ENCODE measurements at places on chromosomes 12 and 14. TPM values are rescaled to one million over a fixed set of nuclear protein-coding genes. Genes with fewer than 3 reads are reported as not detected.

Gene INHBC
- total RNA-seq, result not detected

DNA sequence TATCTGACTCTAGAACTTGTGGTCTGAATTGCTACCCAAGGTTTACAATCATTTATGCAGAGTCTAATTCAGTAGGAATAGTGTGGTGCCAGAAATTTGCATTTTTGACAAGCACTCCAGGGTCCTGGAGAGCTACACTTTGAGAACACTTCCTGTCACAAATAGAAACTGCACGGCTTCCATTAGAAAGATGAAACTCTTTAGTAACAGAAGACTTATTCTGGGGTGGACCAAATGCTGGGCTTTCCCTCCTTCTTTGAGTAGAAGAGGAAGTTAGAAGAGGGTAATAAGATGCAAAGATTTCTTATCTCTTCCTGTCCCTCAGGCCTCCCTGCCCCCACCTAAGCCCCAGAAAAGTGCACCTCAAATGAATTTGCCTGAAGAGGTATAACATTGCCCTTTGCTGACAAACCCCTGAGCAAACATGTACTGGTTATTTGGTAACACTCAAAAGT lies 28.4 kb downstream of the DGLUCY start:
- H3K27me3 ChIP-seq, result no peaks in the 10 kb centered on the region
- no peaks in the 10 kb centered on the region for H3K36me3 ChIP-seq
- no peak for DNase-seq
- H3K4me1 ChIP-seq, result no peaks in the 10 kb centered on the region

Gene KRT3
- total RNA-seq, result not detected

- H3K27ac ChIP-seq, result no peak overlapping the region
- no peaks in the 10 kb centered on the region for H3K4me1 ChIP-seq
- H3K27me3 ChIP-seq, result no peaks in the 10 kb centered on the region
- no peak overlapping the region for H3K4me3 ChIP-seq
Measured at GRCh38 chr14:34029921-34030334, 79.1 kb upstream of the EGLN3 start.

- no peak overlapping the region for H3K4me3 ChIP-seq
- H3K36me3 ChIP-seq, result no peaks in the 10 kb centered on the region
- no peak overlapping the region for H3K27ac ChIP-seq
- no peaks in the 10 kb centered on the region for H3K4me1 ChIP-seq
- no peak for DNase-seq
Measured at GRCh38 chr12:80679346-80680131, 27.9 kb upstream of the MYF6 start.

Gene TAS2R30
- total RNA-seq, result 8.6 TPM

Gene BRI3BP
- total RNA-seq, result 3.6 TPM

GRCh38 chr12:80441921-80442320 lies 2.1 kb upstream of the PTPRQ start:
- no peak overlapping the region for H3K4me3 ChIP-seq
- no peak overlapping the region for H3K27ac ChIP-seq
- peaks cover 2% of the 10 kb centered on the region for H3K4me1 ChIP-seq
- no peaks in the 10 kb centered on the region for H3K36me3 ChIP-seq
- no peaks in the 10 kb centered on the region for H3K27me3 ChIP-seq

GRCh38 chr12:119457271-119457670 lies 122.7 kb downstream of the CCDC60 start:
- H3K36me3 ChIP-seq, result no peaks in the 10 kb centered on the region
- H3K27me3 ChIP-seq, result peaks cover 4% of the 10 kb centered on the region
- H3K4me3 ChIP-seq, result no peak overlapping the region
- H3K27ac ChIP-seq, result no peak overlapping the region
- no peaks in the 10 kb centered on the region for H3K4me1 ChIP-seq

Gene ANKRD52
- total RNA-seq, result 37.9 TPM

Gene AQP6
- 0.39 TPM for total RNA-seq

Gene GSC
- 1.3 TPM for total RNA-seq

Gene EML1
- total RNA-seq, result 62.0 TPM

GRCh38 chr12:32897687-32898573 lies 1.4 kb upstream of the PKP2 start:
- H3K36me3 ChIP-seq, result no peaks in the 10 kb centered on the region
- no peaks in the 10 kb centered on the region for H3K27me3 ChIP-seq
- H3K27ac ChIP-seq, result no peak overlapping the region

- H3K36me3 ChIP-seq, result no peaks in the 10 kb centered on the region
- H3K27ac ChIP-seq, result no peak within 1 kb of the TSS
- H3K4me1 ChIP-seq, result no peaks in the 10 kb centered on the region
- peak within 1 kb of the TSS; percentile 45 for H3K4me3 ChIP-seq
Measured at GRCh38 chr14:60648934-60649874, at the start of gene SIX1. TSS of gene SIX1 (minus strand) at chr14:60649477. CDS start at chr14:60649189, 288 bp downstream.

Gene GARIN6
- total RNA-seq, result not detected

- H3K27me3 ChIP-seq, result no peaks in the 10 kb centered on the region
- no peak overlapping the region for H3K4me3 ChIP-seq
- no peaks in the 10 kb centered on the region for H3K4me1 ChIP-seq
- no peaks in the 10 kb centered on the region for H3K36me3 ChIP-seq
Measured at GRCh38 chr14:71290960-71291466, 383.8 kb downstream of the PCNX1 start.

Gene DUSP6
- 94.6 TPM for total RNA-seq

Gene HHIPL1
- 2.5 TPM for total RNA-seq

GRCh38 chr14:98754343-98755020 lies 517.5 kb downstream of the BCL11B start:
- no peak for DNase-seq
- no peak overlapping the region for H3K4me3 ChIP-seq
- H3K36me3 ChIP-seq, result no peaks in the 10 kb centered on the region
- H3K27ac ChIP-seq, result no peak overlapping the region
- no peaks in the 10 kb centered on the region for H3K4me1 ChIP-seq
- H3K27me3 ChIP-seq, result no peaks in the 10 kb centered on the region

- no peaks in the 10 kb centered on the region for H3K27me3 ChIP-seq
- no peaks in the 10 kb centered on the region for H3K4me1 ChIP-seq
Measured at GRCh38 chr12:71746974-71747611, 7.6 kb upstream of the RAB21 start.

Gene ADSS1
- total RNA-seq, result 44.8 TPM

Gene NUP107
- 36.0 TPM for total RNA-seq

- no peaks in the 10 kb centered on the region for H3K27me3 ChIP-seq
- no peak overlapping the region for H3K4me3 ChIP-seq
- no peaks in the 10 kb centered on the region for H3K36me3 ChIP-seq
- DNase-seq, result no peak
- peaks cover 7% of the 10 kb centered on the region for H3K4me1 ChIP-seq
- no peak overlapping the region for H3K27ac ChIP-seq
Measured at GRCh38 chr14:63933110-63933509, 80.3 kb downstream of the SYNE2 start.

GRCh38 chr12:18653465-18653864 lies 84.3 kb downstream of the PLCZ1 start:
- H3K27ac ChIP-seq, result no peak overlapping the region
- no peak overlapping the region for H3K4me3 ChIP-seq
- DNase-seq, result no peak

Gene PPP1R13B
- 24.8 TPM for total RNA-seq

Gene TNFAIP2
- 219 TPM for total RNA-seq

Gene AKAP6
- 79.3 TPM for total RNA-seq

DNA sequence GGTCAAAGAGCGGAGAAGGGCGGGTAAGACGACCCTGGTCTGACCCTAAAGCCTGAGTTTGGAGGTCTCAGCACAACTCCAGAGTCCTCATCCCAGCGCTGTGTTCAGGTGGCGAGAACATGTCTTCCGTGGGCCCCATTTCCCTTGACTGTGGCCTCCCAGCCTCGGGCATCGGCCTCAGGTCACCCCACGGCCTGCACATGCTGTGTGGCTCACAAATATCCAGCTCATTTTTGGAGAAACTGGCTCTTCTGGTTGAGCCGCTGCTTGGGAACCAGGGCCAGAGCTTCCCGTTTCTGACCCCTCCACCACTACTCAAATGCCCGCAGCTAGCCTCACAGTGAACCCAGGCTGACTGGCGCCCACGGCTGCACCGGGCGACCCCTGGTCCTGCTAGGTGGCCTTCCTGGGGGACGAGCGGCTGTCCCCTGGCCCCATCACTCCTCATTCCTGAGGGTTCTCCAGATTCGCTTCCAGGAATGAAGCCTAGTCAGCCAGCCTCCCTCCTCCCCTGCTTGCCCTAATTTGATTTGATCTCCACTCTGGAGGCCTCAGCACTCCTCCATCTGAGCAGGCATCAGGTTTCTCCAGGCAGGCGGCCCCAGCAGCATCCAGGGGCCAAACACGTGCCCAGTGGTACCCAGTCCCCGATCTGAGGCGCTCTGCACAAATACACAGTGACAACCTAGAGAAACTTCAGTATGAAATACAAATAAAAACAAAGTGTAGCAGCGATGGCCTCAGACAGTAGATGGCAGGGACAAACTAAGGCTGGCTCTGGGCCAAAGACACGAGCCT lies 4.7 kb downstream of the P2RX2 start:
- no peak overlapping the region for H3K4me3 ChIP-seq
- H3K36me3 ChIP-seq, result peaks cover 4% of the 10 kb centered on the region
- H3K4me1 ChIP-seq, result no peaks in the 10 kb centered on the region
- no peaks in the 10 kb centered on the region for H3K27me3 ChIP-seq

- H3K36me3 ChIP-seq, result no peaks in the 10 kb centered on the region
- no peaks in the 10 kb centered on the region for H3K27me3 ChIP-seq
Measured at GRCh38 chr14:68607081-68607866, 185.6 kb downstream of the ZFP36L1 start.

DNA sequence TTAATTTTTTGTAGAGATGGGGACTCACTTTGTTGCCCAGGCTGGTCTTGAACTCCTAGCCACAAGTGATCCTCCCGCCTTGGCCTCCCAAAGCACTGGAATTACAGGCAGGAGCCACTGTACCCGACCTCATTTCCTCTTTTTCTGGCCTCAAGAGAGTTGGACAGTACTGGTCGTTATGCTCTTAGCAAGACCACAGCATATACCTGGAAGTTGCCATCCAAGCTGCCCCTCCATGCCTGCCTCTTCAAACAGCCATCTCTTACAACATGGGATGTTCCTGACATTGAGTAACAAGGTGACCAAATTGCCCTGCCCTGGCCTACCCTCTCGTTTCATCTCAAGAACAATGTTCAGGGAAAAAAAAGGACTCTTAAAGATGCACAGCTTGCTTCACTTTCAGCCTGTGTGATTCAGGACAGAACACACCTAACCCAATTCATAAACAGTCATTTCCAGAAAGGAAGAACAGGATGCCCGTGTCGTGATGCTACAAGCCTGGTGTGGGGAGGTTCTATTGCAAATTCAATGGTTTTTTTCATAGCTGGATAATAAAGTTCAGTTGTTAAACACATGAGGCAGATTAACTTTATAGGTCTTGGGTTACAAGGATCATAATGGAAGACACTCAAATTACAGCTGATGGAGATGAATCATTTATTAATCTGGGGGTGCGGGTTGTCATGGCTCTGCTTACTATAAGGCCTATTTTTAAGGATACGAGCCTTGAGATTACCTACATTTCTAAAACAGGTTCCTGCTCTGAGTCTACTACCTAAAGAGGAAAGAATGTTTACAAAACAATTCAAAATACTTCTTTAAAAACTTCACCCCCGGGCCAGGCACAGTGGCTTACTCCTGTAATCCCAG lies 11.9 kb downstream of the GLTP start:
- no peaks in the 10 kb centered on the region for H3K27me3 ChIP-seq
- no peaks in the 10 kb centered on the region for H3K4me1 ChIP-seq
- no peak overlapping the region for H3K27ac ChIP-seq
- H3K4me3 ChIP-seq, result no peak overlapping the region

- no peak for DNase-seq
- no peaks in the 10 kb centered on the region for H3K4me1 ChIP-seq
- H3K4me3 ChIP-seq, result no peak overlapping the region
- H3K36me3 ChIP-seq, result no peaks in the 10 kb centered on the region
- no peak overlapping the region for H3K27ac ChIP-seq
Measured at GRCh38 chr14:23167116-23167847, 16.2 kb downstream of the SLC7A8 start.

Gene MYO1H
- not detected for total RNA-seq

Gene TMPRSS12
- total RNA-seq, result not detected

Gene FAM181A
- total RNA-seq, result not detected

DNA sequence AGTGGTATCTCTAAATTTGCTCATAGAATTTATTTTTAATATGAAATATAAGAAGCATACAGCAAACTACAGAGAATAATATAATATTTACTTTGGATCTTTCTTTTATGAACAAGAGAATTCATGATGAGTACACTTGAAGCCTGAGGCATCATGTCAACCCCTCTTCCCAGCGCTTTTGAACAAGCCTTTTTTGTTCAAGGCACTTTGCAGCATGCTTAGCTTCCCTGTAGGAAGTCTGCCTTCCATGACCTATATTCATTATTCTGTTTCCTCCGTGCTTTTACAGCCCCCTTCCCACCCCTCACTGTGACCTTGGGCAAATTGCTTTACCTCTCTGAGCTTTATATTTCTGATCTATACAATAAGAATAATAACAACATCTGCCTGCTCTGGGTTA lies 41.6 kb downstream of the SCN8A start:
- no peak for DNase-seq
- no peak overlapping the region for H3K4me3 ChIP-seq
- H3K27me3 ChIP-seq, result no peaks in the 10 kb centered on the region

Gene PSMC1
- 82.8 TPM for total RNA-seq

DNA sequence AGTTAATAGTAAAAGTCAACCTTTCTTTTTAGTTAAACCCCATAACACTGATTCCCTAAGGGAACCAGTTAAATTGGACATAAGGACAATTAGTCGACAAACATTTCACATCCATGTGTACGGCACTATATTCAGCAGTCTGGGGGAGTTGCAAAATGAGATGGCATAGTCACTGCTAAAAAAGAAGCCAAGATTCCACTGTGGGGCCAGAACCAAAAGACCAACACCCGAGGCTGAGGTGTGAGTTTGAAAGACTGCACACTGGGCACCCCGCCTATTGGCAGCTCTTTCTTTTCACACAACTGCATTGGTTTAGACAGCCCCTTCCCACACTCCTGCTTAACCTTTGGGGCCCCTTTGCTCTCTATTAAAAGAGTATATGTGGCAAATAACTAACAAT lies 16.7 kb downstream of the SETD3 start:
- H3K27ac ChIP-seq, result no peak overlapping the region
- H3K4me3 ChIP-seq, result no peak overlapping the region
- H3K4me1 ChIP-seq, result no peaks in the 10 kb centered on the region
- H3K27me3 ChIP-seq, result no peaks in the 10 kb centered on the region

DNA sequence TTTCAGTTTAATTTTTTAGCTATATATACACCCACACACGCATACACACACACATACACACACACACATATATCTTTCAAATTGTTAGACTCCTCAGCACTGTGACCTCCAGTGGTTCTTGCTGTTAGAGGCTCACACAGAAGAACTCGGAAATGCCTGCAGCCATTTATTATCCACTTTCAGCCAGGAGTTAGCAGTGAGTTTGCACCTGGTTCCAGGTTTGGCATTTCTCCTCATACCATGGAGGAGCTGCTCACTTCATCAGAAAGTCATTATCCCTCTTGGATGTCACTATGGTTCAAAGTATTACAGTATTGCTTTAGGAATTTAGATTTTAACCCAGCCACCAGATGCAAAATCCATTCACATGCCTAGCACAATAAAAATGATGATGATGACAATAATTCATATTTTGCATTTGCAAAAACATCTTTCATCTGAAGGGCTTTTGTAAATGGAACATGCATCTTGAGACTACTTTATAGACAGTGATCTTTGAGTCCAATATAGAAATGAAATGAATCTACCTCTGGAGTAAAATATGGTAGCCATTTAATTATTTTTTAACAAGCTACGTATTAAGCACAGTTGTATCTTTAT lies 42.3 kb downstream of the NPAS3 start:
- no peak for DNase-seq
- H3K4me1 ChIP-seq, result no peaks in the 10 kb centered on the region
- H3K36me3 ChIP-seq, result no peaks in the 10 kb centered on the region
- no peak overlapping the region for H3K27ac ChIP-seq
- H3K27me3 ChIP-seq, result no peaks in the 10 kb centered on the region
- H3K4me3 ChIP-seq, result no peak overlapping the region

- no peak for DNase-seq
- H3K27ac ChIP-seq, result no peak overlapping the region
- no peaks in the 10 kb centered on the region for H3K4me1 ChIP-seq
- H3K27me3 ChIP-seq, result no peaks in the 10 kb centered on the region
- no peak overlapping the region for H3K4me3 ChIP-seq
Measured at GRCh38 chr14:42806909-42807315, 1200.2 kb downstream of the LRFN5 start.

Gene FAM90A1
- total RNA-seq, result 0.32 TPM

Gene ITGA7
- total RNA-seq, result 463 TPM

Measured in aorta (tissue), 5 donors.